ENCODE measurements at places on chromosomes 2 and 18. TPM values are rescaled to one million over a fixed set of nuclear protein-coding genes. Genes with fewer than 3 reads are reported as not detected.

DNA sequence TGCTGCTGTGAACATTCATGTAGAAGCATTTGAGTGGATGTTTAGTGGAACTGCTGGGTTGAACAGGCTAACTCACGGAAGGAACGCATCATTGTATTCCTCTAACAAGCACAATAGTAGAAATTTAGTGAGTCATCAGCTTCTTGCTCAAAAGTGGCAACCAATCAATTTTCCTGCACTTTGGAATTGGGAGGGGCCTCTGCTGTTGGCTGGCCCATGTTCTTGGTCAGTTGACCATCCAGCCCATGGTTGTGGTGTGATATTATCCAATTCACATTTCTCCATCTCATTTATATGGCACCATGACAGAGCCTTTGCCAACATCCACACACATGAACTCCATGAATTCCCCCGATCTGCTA lies 95.0 kb downstream of the TNFRSF11A start:
- peak overlapping the region; percentile 37 for H3K4me3 ChIP-seq
- peak overlapping the region; percentile 85 for H3K27ac ChIP-seq
- H3K27me3 ChIP-seq: no peaks in the 10 kb centered on the region

DNA sequence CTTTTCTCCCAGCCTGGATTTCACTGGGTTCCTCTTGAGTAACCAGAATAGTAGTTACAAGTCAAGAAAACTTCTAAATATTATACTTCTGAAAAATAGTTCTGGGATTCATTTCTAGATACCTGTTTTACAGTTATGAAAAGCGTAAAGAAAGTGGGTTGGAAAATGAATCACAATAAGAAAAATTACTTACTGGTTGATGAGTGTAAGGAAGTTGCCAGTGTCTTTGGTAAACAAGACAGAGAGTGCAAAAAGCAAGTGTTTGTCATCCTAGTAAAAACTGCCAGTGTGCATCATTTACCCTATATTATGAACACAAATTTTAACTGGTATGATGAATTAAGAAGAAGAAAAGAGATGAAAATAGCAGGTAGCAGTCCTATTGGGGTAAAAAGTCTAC lies 88.9 kb downstream of the R3HDM1 start:
- no peaks in the 10 kb centered on the region for H3K27me3 ChIP-seq
- DNase-seq: no peak
- H3K4me1 ChIP-seq: no peaks in the 10 kb centered on the region
- no peak overlapping the region for H3K27ac ChIP-seq

DNA sequence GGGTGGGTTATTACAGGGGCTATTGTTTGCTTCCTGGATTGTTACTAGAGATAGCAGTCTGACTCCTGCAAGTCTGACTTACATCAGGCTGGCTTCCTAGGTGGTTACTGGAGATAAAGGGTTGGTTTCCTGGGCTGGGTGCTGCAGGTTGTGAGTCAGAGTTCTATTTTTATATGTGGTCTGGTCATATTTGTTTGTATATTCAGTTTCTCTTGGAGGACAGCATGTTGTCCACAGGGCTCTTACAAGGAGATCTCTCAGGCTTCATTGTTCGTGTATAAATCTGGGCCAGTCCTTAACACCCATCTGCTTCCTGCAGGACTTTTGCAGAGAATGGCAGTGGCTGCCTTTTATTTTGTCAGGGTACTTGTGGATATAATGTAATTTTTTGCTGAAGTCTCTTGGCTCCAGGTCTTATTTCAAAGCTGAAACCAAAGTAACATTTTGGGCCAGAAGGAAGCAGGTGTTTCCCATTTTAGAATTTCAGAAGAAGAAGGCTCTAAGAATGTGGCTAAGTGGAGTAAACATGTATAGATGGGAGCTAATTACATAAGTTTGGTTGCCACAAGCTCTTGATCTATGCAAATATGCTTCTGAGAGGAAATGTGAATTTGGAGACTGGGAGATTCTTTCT lies 65.9 kb upstream of the SLC16A14 start:
- no peaks in the 10 kb centered on the region for H3K27me3 ChIP-seq
- H3K4me3 ChIP-seq: no peak overlapping the region
- peak overlapping the region; percentile 30 for H3K27ac ChIP-seq
- no peak for DNase-seq
- H3K36me3 ChIP-seq: no peaks in the 10 kb centered on the region
- H3K4me1 ChIP-seq: no peaks in the 10 kb centered on the region

DNA sequence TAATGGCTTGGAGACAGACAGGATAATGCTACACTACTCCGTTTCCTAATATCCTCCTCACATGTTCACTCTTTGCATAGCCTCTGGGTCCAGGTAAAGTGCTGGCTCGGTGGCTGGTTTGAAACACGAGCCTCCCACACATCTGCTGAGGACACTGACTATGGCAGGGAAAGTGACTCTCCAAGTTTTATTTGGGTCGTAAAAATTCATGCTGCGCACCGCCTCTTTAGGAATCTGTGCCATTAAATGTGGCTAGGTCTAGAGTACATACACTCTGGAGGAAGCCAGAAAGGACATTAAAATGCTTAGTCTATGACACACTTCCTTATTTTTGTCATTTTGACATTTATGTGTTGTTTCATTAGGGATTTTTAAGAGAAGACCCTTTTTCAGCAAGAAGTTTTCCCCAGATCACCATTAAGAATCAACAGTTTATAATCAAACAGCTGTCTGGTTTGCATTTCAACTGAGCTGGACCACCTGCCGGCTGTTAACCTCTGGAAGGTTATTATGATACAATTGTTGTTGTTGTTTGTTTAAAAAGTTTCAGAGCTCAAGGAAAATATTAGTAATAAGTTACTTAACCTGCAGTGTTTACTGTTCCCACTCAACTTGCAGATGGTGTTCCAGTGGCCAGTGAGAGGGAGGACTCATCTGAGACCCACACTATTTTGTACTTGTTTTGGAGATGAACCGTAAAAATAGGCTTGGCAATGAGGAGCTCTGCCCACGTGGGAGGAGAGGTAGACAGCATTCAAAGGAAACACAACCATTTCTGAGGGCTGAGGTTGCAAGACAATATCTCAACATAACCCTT lies 443.3 kb upstream of the MEIS1 start:
- no peaks in the 10 kb centered on the region for H3K4me1 ChIP-seq
- no peak overlapping the region for H3K4me3 ChIP-seq
- no peak for DNase-seq
- no peak overlapping the region for H3K27ac ChIP-seq
- no peaks in the 10 kb centered on the region for H3K27me3 ChIP-seq

GRCh38 chr2:55416786-55417568 lies 2.7 kb downstream of the CCDC88A start:
- H3K27ac ChIP-seq: no peak overlapping the region
- no peak overlapping the region for H3K4me3 ChIP-seq
- no peak for DNase-seq

- H3K27me3 ChIP-seq: no peaks in the 10 kb centered on the region
- no peaks in the 10 kb centered on the region for H3K4me1 ChIP-seq
- H3K4me3 ChIP-seq: no peak overlapping the region
- no peak overlapping the region for H3K27ac ChIP-seq
Measured at GRCh38 chr2:219422952-219423534, 4.9 kb downstream of the DES start.

- H3K27me3 ChIP-seq: no peaks in the 10 kb centered on the region
- H3K36me3 ChIP-seq: no peaks in the 10 kb centered on the region
- no peaks in the 10 kb centered on the region for H3K4me1 ChIP-seq
- no peak for DNase-seq
- no peak overlapping the region for H3K27ac ChIP-seq
Measured at GRCh38 chr18:68035774-68036522, 519.4 kb upstream of the DSEL start.

Gene ACTG2
- 108 TPM for total RNA-seq

Gene SERPINB11
- not detected for total RNA-seq

Gene MYO7B
- total RNA-seq: 2.3 TPM

Measured in breast epithelium (tissue), 4 donors.